ENCODE measurements at places on chromosomes 13 and 19. TPM values are rescaled to one million over a fixed set of nuclear protein-coding genes. Genes with fewer than 3 reads are reported as not detected.

Gene KIRREL2
- total RNA-seq, result 0.92 TPM

Gene MCEMP1
- total RNA-seq, result not detected

GRCh38 chr13:84684048-84684662 is 801.9 kb upstream of the SLITRK1 start:
- DNase-seq, result no peak

DNA sequence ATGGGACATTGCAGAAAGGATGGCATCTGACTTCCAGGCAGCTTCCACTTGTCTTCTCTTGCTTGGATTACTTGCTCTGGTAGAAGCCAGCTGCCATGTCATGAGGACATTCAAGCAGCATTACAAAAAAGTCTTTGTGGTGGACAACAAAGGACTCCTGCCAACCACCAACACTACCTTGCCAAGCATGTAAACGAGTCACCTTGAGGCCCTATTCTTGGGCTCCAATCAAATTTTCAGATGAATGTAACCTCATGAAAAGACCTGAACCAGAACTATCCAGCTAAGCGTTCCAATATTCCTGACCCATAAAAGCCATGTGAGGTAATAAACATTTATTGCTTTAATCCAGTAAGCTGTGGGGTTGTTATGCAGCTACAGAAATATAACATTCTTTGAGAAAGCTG is 12.5 kb downstream of the PROSER1 start:
- DNase-seq, result no peak

DNA sequence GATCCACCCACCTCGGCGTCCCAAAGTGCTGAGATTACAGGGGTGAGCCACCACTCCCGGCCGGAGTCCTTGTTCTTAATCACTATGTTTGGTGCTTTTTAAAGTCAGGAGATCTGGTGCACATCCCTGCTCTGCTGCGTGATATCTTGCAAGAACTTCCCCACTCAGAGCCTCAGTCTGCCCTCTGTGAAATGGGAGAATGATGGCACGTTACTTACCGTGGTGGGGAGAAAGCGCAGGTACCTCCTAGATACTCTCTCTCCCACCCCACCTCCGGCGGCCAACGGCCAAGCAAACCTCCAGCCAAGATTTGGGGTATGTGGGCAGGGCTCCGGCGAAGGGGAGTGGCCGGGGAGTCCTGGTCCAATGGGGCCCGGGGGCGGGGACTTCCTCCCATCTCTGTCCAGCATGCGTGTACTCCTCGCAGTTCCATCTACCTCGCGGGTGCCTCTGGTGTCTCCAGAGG is at the start of gene RYR1:
Gene RYR1, plus strand, starts transcription at position 424 of the 466 bp plus-strand sequence. CDS start 139 bp downstream, outside the sequence.
- DNase-seq, result peak; percentile 79

DNA sequence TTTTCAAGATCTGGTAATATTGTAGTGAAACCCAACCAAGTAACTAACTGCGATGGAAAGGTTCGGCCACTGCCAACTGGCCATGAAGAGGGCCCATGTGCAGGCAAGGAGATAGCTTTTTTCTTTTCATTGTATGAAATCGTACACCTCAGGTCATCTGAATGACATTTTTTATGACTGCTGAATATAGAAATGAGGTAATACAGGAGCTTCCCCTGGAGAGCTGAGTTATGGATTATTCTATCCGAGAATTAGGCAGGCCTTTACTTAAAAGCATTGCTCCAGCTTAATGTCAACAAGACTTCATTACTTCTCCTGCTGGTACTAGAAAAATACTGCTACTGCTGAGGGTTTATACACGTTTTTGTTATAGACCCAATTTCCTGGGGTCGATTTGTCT is 1215.6 kb downstream of the EFNB2 start:
- no peak for DNase-seq

Gene ZNF546
- total RNA-seq, result 5.5 TPM

DNA sequence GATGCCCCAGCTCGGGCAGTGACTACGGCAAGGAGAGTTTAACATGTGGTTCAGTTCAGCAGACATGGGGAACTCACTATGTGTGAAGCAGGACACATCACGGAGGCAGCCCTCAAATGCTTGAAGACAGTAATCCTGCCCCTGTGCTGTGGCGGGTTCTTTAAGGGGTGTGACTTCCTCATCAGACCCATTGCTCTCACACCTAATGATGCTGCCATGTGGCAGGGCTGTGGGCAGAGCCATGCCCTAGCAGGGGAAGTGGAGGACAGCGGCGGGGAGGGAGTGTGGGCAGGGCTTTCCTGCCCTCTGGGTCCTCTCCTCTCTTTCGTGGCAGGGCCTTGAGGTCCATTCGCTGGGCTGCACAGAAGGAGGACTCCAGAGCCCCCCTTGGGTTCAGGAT is 131.1 kb upstream of the GJB6 start:
- DNase-seq, result no peak

Gene ZNF304
- total RNA-seq, result 3.8 TPM
